GM18507 (cell line): ENCODE measurements at places on chromosomes 7 and 10.

DNA sequence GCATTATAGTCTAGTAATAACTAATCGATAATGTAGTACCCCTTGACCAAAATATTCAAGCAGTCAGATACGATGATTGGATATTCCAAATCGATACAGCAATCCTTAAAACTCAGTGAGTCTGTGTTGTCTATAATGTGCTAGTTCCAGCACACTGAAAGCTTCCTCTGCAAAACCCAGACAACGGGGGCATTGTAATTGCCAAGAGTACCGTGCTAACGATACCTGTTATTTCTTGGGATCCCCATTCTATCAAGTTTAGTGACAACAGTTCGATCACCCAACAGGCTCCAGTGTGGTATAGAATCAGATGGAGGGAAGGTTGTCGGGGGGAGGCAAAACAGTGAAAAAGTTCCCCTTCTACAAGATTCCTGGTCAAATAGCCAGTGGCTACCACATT is 865 bp downstream of the ZNF438 start:
- DNase-seq, result no peak

- DNase-seq, result no peak
These were observed 21.5 kb downstream of the CYP26A1 start for GRCh38 chr10:93095225-93095624.

DNA sequence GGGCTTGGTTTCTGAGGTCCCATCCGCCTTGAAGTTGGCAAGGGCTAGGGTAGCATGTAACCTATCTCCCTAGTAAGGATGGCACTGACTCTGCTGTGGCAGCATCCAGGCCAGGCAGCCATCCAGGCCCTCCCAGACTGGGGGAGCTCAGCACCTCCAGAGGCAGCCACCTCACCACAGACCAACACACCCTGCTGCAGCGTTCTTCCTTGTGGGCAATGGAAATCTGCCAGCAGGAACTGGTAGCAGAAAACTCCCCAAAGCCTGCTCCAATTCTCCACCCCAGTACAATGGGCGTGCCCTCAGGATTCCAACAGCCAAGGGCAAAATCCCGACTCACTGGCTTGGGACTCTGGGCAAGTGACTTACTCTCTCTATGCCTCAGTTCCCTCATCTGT is 27.5 kb downstream of the DLG5 start:
- DNase-seq, result no peak

DNA sequence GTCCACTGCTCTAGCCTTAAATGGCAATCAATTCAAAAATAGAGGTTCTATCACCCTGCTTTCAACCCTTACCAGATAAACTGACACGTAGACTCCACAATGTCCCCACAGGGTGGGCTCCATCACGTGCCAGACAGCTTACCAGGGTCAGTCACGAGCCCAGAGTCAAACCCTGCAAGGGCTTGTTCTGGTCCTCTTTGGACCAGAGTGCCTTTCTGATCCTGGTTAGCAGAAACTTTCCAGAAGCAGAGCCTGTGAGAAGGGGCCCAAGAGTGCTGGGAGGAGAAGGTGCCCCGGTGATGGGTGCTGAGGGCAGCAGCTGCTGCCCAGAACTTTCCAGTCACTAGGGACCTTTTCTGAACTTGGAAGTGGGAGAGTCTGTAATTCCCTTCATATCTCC is 354 bp upstream of the GIMAP5 start:
- no peak for DNase-seq

DNA sequence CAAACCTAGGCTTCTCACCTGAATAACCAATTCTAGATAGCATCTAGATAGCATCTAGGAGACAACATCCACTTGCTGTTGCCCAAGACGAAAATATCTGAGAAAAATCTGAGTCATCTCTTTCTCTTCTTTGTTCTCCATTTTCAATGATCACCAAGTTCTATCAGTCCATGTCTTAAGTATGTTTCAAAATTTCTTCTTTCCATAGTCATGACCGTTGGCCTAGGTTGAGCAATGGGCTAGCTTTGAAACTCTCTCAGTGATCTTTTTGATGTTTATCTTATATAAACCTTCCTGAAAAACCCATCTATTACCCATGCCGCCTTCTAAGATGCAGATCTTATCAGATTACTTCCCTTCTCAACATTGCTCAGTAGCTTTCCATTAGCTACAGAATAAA is 23.4 kb upstream of the CASD1 start:
- DNase-seq, result no peak

DNA sequence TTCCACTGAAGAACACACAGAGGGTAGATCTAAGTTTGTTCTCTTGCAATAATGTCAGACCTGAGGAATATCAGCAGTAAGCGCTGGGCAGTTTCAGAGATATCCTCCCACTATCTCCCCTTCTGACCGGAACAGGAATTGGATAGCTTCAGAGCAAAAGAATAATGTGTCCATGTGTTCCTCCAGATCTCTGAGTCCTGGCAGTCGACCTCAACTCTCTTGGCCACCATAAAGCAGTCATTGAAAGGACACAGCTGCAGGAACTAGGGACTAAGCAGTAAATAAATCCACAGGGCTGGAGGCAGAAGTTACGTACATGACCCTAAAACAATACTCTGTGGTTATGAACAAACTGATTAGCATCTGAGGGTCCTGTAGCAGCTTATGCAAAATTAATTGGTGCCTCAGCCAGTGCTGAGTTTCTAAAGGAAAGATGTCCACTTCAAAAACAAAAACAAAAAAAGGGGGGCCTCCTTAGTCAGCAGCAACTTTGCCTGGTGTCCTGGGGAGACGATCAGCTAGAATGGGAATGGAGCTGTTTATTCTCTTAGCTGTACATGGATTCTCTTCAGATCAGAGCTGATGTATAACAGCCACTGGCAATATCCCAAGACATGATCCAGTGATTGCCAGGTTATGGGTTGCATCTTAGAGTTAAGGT is 6.4 kb upstream of the PRTFDC1 start:
- DNase-seq, result no peak

- DNase-seq, result no peak
These were observed 11.0 kb upstream of the ZNF22 start for GRCh38 chr10:44989597-44990301.

DNA sequence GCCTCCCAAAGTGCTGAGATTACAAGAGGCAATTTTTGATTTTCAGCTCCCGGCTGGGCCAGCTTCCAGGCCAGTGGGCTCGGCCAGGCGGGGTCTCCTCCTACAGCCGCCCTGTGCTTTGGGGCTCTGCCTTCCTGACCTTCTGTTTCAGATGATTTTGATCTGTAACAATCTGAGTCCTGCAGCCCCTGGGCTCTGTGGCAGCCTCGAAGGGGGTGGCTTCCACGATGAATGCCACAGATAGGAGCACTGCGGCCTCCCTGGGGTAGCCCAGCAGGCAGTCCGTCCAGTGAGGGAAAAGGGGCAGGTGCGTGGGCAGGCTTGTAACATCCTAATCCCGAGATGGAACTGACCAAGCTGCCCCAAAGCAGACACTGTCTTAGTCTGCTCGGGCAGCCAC is 177.5 kb downstream of the DNAJB6 start:
- no peak for DNase-seq

- DNase-seq, result no peak
These were observed 32.4 kb downstream of the SLIT1 start for GRCh38 chr10:97153270-97153850.

DNA sequence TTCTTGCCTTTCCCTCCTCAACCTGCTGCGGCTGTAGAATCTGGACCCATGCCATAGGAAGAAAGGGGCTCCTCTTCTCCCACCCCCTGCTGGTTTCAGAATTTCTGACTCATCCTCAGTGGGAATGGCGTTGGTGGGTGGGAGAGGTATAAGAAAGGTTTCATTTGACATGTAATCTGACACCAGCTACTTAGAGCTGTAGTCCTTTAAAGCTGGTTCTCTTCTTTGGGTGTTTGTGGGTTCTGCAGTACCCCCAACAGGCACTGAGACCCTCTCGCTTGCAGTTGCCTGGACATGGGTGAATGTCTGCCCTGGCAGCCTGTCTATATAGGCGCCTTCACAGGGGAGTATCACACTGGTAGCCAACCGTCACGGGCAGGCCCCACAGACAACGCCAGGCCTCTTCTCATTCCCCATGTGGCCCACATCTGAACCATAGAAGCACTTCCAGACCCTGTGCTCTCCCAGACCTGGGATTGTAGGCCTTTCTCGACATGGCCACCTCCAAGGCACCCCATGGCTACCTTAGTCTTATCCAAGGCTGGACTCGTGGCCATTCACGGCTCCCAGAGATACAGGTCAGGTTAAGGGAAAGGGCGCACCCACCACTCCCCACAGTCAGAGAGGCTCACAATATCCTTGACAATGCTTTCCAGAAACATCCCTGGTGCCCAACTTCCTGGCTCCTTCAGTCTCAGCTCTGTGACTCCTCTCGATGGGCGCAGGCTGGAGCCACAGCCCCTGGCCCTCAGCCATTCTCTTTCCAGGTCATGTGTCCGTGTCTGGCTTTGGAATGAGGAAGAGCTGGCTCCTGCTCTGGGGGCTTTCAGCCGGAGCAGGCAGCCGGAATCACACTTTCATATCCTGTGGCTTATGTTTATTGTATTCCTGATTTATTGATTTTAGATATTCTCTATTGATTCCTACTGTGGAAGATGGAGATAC is 17.5 kb downstream of the ZNF862 start:
- DNase-seq, result no peak

DNA sequence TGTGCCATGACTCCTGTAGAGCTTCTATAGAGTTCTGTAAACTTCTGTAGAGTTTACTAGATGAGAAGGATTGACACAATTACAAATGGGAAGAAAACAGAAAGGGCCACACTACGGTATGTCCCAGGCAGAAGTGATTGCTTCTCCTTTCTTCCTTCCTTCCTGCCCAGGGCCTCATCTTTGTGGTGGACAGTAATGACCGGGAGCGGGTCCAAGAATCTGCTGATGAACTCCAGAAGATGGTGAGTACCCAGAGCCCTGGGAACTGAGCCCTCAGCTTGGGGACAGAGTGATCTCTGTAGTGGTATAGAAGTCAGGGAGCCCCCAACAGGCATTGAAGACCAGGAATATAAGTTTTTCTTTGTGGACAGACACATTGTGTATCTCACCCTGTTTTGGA is 1.7 kb downstream of the ARF5 start:
- DNase-seq, result no peak

- DNase-seq, result no peak
These were observed 107.5 kb downstream of the NPTX2 start for GRCh38 chr7:98724591-98724990.

- no peak for DNase-seq
These were observed 51.9 kb downstream of the MTPN start for GRCh38 chr7:135925210-135925609.

- DNase-seq, result no peak
These were observed 1.8 kb upstream of the MICALL2 start for GRCh38 chr7:1460821-1461645.

- DNase-seq, result no peak
These were observed 17.0 kb downstream of the DNAJB12 start for GRCh38 chr10:72337722-72338121.

DNA sequence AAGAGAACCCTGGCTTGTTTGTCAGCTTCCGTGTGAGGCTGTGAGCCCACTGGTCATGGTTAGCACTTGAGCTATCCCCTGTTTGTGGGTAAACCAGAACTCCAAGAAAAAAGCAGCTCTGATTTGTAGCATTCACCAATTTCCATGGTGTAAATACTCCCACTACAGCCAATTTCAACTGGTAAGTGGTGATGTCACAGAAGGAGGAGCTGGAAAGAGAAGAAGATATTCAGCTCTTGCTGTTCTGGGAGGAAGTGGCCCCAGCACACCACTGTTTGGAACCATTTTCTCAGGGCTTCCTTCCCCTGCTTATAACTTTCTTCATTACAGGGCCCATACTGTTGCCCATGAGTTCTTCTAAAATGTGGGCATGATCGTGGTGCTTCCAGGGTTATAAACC is 500.1 kb upstream of the ZMIZ1 start:
- no peak for DNase-seq

GRCh38 chr7:156470399-156471320 is 169.9 kb upstream of the RNF32 start:
- no peak for DNase-seq

DNA sequence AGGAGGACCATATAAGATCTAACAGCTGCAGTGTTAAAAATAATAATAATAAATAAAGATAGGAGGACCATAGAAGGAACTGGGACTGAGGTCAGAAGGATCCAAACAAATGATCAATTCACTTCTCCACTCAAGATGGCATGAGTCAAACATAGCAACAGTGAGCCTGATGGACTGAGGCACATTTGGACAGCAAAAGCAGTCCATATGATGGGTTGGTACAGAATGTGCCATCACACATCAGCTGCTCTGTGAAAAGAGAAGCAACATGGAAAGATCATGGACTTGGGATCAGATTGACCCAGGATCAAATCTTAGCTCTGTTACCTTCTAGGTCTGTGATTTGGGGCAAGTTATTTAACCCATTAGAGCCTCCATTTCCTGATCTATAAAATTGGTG is 188.9 kb upstream of the KMT2E start:
- DNase-seq, result no peak

DNA sequence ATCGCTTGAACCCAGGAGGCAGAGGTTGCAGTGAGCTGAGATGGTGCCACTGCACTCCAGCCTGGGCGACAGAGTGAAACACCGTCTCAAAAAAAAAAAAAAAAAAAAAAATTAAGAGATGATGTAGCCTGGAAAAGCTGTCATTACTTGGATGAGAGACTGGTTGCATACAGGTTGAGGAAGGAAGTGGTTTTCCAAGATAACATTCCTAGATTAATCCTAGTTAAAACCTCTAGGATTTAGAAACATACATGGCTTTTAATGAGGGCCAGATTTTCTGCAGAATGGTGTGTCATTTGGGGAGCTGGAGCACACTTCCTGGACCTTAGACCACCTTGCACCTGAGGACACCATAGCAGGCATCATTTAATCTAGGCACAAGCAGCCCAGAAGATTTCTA is 17.8 kb downstream of the VWA2 start:
- DNase-seq, result no peak

GRCh38 chr10:100888957-100889356 is 23.8 kb upstream of the SLF2 start:
- DNase-seq, result no peak

DNA sequence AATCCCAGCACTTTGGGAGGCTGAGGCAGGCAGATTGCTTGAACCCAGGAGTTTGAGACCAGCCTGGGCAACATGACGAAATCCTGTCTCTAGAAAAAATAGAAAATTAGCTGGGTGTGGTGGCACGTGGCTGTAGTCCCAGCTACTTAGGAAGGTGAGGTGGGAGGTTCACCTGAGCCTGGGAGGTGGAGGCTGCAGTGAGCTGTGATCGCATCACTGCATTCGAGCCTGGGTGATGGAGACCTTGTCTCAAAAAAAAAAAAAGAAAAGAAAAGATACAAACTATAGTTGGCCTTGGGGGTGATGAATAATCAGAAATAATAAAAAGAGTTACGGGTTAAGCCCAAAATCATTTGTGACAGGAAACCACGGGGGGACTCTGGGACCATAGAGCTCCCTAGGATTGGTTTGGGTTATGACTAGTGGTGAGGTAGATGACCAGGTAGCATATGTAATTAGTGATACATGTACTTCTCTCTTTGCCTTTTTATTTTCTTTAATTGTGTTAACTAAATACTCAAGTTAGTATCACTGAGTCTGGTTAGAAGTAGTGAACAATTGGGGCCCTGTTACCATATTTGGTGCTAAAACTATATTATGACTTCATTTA is 10.4 kb upstream of the ASCC1 start:
- DNase-seq, result no peak

- no peak for DNase-seq
These were observed 147.4 kb upstream of the INSYN2A start for GRCh38 chr10:127343821-127344220.

GRCh38 chr10:28429573-28430216 is 103.2 kb upstream of the WAC start:
- no peak for DNase-seq
